ENCODE measurements at places on chromosomes 12 and 14.

DNA sequence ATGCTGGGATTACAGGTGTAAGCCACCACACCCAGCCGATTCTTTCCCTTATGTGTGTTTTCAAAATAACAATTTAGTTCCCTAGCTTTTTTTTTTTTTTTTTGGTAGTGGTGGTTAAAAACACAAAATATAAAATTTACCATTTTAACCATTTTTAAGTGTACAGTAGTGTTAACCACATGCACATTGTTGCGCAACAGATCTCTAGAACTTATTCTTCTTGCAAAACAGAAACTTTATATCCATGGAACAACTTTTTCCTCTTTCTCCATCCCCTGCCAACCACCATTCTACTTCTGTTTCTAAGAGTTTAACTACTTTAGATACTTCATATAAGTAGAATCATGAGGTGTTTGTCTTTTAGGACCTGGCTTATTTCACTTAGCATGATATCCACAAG is 1.1 kb upstream of the NDUFA12 start:
- no peak for DNase-seq

- no peak for DNase-seq
Observed at GRCh38 chr14:70947739-70948138, 40.5 kb downstream of the PCNX1 start.

- no peak for DNase-seq
Observed at GRCh38 chr12:91741932-91742331, 403.7 kb downstream of the BTG1 start.

DNA sequence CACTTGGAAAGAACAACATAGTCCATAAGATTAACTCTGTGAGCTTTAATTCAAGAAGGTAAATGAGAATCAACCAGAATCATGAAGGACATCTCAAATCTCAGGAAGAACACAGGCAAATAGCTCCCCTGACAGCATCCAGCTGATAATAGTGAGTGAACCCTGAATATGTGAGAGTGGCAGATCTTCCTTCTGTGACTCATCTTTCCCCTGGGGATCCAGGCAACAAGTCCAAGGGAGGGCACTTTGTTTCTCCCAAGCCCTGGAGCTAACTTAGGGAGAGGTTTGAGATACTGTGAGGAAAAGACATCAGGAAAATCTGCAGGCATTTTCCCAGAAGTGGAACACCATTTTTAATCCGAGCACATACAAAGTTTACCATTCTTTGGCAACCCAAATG is 763.9 kb upstream of the MGAT4C start:
- no peak for DNase-seq

GRCh38 chr12:102885043-102885932 is 31.8 kb downstream of the PAH start:
- DNase-seq: no peak

DNA sequence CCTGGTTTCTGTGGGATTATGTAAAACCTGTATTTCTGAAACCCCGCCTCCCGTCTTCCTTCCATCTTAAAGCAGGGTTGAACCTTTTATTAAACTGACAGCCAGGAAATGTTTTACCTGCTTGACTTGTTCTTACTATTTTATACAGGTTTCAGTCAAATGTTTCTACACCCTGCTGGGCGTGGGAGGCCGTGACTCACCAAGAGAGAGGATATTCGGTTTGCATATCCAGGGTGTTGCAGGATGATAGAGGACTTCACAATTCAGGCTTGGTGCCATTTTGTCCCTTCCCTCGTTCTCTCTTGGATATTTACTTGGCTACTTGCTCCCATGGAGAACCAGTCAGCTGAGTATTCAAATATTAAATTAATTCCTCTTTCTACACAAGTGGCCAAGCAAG is 69.7 kb downstream of the ARF6 start:
- DNase-seq: peak; percentile 71

DNA sequence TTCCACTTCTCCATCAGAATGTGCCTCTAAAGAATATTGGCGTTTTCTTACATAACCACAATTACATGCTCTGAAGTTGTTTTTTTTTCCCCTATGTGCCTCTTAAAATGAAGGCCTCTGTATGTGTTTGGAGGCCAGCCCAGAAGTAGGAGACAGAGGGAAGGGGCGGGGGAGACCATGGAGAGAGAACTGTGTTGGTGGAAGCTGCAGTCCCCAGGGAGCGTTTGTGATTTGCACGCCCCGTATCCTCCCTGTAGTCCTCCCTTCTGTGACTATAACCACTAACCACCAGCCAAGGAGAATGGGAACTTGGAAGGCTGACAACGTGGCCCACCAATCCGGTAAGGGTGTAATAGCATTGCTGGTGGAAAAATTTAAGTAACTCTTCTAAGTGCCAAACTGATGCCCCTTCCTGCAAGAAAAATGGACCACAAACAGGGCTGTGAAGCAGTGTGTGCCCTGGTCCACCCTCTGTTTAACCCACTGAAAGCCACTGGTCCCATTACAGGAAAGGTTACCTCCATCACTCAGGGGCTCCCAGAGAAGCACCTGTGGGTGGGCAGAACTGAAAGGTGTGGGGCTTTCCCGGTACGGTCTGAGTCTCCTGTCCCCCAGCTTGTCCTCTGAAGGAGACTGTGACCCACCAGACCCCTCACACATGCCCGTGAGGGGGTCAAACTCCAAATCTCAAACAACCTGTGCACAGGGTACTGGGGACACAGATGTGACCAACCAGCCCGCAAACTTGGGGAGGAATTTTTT is 36.8 kb downstream of the CCDC88C start:
- DNase-seq: no peak

DNA sequence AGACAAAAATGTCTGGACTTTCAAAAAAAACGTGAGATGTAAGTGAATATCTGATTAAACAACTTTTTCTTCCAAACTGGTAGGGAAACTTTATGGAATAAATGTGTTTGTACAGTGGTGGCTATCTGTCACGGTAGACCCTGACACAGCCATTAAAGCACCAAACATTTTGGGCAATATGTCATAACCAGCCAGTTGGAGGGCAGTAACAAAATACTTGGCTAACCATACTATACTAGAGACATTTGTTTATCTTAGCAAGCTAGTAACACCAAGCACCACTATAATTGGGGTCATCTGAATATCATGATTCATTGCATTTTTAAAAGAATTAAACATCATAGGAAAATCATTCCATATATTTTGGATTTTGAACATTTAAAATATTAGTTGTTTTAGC is 6.0 kb upstream of the MYF6 start:
- DNase-seq: no peak

DNA sequence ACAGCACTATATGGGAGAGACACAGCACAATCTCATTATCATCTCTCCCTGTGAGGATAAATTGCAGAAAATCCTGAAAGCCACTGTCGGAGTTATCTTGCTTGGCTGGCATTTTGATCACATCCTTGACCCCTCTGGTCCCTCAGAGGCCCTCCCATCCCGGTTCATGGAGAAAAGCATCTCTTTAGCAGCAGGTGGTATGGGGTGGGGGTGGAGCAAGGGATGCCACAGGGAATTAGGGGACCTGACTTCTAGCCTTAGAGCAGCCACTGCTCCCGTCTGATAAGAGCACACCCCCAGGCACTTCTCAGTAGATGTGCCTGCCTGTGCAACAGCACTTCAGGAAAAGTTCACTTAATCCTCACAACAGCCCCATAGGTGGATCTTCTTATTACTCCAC is 38.6 kb downstream of the GRIN2B start:
- no peak for DNase-seq

GRCh38 chr14:88129306-88130056 is 124.5 kb downstream of the GPR65 start:
- no peak for DNase-seq

GRCh38 chr12:46224386-46224785 is 44.5 kb downstream of the SLC38A1 start:
- no peak for DNase-seq

DNA sequence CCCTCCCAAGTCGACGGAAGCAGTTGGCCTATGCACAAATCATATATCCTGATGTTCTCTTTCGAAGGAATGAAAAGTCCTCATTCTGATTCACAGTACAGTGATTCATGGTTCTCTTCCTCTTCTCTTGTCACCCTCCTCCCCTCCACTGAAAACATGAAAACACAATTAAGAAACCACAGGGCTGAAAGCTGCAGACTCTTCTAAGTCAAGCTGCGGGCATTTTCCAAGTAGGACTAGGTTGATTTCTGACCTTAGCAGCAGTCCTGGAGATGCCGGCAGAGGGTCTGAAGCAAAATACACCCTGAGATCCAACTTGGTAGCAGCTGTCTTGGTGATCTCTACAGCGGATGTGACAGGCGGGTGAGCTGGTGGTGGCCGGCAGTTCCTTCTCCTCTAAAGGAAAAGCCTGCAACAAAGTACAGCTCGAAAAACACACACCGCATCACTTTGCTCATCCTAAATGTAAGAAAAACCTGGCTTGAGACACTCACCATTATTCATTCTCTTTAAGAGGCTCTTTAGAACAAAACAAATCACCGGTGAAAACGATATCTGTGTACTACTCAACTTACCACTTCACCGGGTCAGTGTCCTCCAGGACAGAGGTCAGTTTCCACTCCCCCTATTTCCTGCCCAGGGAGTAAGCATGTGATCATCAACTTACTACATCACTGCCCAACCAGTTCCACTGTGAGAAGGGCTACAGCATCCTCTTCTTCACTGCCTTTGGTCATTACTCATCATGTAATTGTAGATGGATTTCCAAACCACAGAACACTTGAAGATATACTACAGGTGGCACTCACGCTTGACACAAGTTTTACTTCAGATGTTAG is 6.0 kb downstream of the TMCC3 start:
- DNase-seq: no peak

GRCh38 chr12:82971584-82971983 is 284.9 kb downstream of the TMTC2 start:
- DNase-seq: no peak

DNA sequence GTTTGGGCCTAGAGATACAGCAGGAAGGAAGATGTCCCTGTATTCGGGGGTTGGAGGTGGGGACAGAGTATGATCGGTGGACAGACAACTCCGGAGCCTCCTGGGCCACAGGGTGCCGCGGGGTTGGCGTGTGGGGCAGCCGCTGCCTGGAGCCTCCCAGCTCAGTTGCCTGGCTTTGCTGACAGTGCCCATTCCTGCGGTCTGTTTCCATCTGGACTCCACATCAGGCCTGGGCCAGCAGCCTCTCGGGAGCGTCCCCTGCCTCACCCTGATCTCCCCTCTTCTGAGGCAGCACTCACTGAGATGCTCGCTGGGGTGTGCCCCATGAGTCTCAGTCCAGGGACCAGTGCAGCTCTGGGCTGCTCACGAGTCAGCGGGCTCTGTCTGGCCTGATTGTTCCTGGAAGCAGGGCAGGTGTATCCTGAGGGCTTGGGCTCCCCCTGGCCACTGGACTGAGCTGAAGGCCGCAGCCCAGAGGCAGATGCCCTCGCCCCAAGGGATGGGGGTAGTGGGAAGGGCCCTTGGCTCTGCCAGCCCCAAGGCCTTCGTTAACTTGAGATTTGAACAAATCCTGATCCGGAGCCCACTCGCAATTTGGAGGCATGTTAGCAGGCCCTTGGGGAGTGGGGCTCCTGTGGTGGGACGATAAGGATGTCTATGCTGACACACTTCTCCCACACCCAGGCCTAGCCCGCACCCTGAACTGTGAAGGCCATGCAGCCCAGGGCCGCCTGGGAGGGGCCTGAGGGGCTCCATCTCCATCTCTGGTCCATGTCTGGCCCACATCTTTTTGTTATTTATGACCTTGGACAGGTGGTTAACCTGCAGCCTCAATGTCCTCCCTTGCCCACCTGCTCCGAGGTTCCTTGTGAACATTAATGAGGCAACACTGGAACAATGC is 7.5 kb downstream of the HIP1R start:
- no peak for DNase-seq

- no peak for DNase-seq
Observed at GRCh38 chr12:76035045-76035444, 3.5 kb upstream of the PHLDA1 start.

- no peak for DNase-seq
Observed at GRCh38 chr12:26800858-26801257, 32.1 kb downstream of the ITPR2 start.

- DNase-seq: no peak
Observed at GRCh38 chr12:125402874-125403789, 337.9 kb downstream of the AACS start.

DNA sequence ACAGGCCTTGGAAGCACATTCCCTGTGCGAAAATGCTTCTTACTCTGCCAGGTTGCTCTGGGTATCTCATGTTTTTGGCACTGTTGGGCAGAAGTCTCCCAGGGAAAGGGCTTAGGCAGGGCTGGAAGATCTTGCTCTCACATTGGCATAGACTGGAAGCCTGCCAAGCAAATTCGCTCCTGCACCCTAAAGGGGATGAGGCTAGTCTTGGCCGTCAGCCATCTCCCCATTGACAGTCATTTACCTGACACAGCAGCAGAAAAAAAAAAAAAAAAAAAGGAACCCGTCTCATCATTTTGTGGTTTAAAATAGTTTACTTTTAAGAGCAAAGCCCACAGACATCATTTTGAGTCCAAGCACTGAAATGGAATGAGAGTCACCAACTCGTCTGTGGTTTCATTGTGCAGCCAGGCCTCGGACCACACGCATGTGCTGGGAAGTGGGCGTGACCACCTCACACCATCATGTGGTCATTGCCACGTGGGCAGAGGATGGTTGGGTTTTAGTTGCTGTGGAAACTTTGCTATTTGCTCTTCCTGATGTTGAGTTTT is 84.8 kb downstream of the NRXN3 start:
- DNase-seq: no peak

DNA sequence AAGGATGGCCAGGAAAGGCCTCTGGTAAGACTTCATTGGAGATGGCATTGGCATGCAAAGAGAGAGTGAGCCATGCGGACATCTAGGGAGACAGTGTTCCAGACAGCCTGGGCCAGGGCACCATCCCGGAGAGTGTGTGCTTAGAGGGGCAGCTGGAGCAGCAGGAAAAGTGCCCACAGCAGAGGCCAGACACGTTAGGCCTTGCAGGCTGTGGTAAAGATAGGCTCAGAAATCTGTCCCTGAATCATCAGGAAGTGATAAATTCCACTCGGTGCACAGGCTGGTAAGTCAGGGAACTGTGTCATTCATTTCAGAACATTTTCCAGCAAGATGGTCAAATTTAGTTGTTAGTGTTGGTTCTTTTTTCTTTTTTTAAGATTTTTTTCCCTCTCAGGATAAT is 8.8 kb downstream of the GALNT16 start:
- no peak for DNase-seq

GRCh38 chr14:102833991-102834390 is 56.7 kb downstream of the TRAF3 start:
- no peak for DNase-seq

DNA sequence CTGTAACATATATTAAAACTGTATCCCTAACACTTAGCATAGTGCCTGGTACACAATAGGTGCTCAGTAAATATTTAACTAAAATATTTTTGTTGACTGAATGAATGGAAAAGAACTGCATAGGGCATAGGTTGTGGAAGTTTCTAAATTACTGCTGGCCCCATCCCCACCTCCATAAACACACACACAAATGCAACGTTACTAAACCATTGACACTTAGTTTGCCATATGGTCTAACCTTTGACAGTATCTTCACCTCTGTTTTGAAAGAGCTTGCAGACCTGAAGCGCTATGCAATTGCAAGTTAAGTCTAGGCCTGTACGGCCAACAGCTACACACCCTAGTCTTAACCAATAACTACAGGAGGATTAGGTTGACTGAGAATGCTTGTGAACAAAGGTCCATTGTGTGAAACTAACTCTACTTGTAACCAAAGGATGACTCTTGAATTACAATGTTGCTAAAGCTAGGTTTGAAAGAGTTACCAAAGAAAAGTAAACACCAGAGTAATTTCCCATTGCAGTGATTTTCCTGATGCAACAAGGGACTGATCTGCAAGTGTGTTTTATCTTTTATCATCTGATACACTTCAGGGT is 924 bp upstream of the MANSC1 start:
- no peak for DNase-seq
